ENCODE measurements at places on chromosomes 13 and 19.

DNA sequence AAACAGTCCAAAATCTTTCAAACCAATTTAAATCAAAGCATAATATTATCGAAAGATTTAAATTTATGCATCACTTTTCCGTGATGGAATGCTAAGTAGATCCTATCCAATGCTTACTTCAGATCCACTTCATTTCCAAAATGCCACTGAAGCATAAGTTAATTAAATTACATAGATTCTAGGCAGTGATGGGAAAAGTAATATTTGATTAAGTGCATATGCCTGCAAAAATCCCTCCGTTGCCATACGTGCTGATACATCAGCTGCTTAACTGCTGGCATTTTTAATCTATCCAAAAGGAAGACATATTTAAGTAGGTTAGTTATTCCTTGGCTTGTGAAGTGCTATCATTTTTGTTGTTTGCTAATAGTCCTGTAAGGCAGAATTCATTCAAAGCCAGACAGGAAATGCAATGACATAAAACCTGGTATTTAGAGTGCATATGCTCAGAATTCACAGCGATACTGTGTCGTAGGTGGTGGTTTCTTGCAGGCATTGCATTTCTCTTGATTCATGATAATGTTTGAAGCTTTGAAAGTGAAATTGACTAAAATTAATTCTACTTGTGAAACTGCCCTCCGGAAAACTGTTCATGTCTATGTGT is 738.3 kb upstream of the GPC6 start:
- DNase-seq, result no peak

GRCh38 chr13:96032717-96033116 is 20.5 kb downstream of the UGGT2 start:
- no peak for DNase-seq

GRCh38 chr13:102580552-102581169 is 16.1 kb upstream of the TPP2 start:
- peak; percentile 40 for DNase-seq

DNA sequence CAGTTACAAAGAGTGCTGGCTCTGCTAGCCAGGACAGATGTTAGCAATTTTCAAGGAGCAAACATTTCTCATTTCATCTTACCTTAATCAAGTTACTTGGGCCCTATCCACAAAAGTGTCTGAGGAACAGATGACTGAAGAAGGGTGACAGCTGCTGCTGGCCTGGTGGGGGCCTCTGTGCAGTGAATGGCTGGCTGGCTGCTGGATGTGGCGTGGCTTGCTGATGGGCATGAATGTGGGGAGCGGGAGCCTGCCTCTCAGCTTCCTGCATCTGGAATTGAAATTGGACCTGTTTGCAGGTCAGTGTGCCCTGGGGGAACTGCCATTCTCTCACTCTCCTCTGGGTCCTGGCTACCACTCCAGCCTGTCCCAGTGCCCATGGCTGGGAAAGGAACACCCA is 94.7 kb downstream of the RGCC start:
- DNase-seq, result no peak

GRCh38 chr13:39602277-39602613 is 748 bp downstream of the LHFPL6 start:
- no peak for DNase-seq

GRCh38 chr13:97021241-97021640 is 27.0 kb upstream of the OXGR1 start:
- DNase-seq, result no peak

- no peak for DNase-seq
These were observed 46.2 kb downstream of the RFXAP start for GRCh38 chr13:36865265-36865664.

DNA sequence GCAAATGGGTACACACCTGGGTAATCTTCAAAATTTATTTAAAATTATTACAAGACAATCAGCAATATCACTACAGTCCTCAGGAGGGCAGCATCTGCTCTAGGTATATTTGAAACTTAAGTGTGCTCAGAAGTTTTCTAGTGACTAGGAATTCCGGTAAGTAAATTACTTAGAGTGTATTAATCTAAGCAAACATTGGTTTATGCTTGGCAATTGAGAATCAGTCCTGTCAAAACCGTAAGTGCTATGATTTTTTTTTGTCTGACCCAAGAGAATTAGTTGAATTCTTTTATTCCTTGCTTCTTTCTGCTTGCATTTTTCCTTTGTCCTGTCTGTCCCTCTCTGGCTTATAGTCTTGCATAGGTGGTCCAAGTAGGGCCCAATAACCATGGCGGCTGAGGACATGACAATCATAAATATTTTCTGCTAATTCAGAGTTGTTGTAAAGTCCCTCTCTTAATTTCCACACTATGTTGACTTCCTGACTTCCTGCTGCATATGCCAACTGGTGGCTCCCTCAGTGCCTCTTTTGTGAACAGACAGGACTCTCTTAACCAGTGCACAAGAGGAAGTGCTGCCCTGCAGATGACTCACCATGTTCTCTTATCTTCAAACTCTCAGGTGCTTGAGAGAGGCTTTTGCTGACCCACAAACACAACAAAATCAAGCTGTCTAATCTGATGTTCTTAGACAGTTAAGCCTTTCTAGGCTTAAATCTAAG is 82.2 kb downstream of the SLAIN1 start:
- DNase-seq, result peak; percentile 36

Measured in frontal cortex (tissue), 4 donors.